ENCODE measurements at places on chromosomes 2 and 18.

DNA sequence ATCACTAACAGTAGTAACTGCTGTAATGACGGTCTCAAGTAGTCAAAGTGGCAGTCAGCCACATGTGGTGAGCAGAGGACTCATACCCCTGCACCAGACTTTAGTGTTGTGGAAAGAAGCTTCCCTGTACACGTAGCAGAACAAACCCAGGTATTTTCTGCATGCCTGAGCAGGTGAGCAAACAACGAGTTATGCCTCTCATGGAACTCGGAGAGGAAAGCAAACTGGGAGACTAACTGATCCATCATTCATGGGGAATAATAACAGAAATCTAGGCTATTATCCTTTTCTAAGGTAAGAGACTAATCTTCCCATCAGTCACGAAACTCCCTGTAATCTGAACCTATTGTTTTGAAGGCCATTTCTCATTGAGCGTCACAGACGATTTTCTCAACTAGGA, 1495.2 kb upstream of the NXPH2 start:
- DNase-seq, result no peak

GRCh38 chr2:96923810-96924774, 54.2 kb upstream of the SEMA4C start:
- DNase-seq, result no peak

GRCh38 chr2:18200771-18201170, 322.3 kb downstream of the KCNS3 start:
- DNase-seq, result no peak

GRCh38 chr2:111118981-111119821, 1.5 kb upstream of the BCL2L11 start:
- peak; percentile 68 for DNase-seq

GRCh38 chr18:42141439-42141838, 186.4 kb downstream of the PIK3C3 start:
- DNase-seq, result no peak

GRCh38 chr18:59455728-59456276, 96.7 kb upstream of the LMAN1 start:
- DNase-seq, result peak; percentile 78

GRCh38 chr2:84223191-84223590, 235.9 kb downstream of the SUCLG1 start:
- DNase-seq, result no peak

DNA sequence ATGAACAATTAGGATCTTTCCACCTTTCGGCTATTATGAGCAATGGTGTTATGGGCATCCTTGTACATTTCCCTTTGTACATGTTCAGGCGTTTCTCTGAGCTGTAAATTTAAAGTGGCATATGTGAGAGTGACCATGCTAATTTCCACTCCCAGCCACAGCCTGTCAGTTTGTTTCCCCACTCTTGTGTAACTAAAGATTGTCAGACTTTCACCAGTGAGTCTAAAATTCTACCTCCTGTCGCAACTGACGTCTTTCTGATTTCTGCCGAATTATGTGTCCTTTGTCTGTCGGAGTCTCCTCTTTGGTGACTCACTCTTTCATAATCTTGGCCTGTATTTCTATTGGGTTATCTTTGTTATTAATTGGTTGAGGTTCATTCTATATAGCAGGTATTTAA, 50.7 kb downstream of the TRAPPC12 start:
- no peak for DNase-seq

DNA sequence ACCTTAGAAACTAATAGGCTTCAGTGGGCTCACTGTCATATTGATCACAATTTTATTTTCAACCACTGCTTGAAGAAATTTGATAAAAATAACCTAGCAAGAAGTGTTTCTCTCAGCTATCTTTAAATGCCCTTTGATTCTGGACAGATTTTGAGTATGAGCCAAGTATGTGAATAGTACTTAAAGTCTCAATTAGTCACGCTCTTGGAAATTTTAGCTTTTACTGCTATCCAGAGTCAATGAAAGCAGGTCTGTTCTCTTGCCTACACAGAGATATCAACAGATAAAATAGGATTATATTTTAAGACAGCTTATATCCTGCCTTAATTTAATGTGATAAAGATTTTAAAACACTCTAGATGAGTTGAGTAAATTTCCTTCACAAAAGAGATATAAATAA, 337.3 kb downstream of the CBLN2 start:
- no peak for DNase-seq

DNA sequence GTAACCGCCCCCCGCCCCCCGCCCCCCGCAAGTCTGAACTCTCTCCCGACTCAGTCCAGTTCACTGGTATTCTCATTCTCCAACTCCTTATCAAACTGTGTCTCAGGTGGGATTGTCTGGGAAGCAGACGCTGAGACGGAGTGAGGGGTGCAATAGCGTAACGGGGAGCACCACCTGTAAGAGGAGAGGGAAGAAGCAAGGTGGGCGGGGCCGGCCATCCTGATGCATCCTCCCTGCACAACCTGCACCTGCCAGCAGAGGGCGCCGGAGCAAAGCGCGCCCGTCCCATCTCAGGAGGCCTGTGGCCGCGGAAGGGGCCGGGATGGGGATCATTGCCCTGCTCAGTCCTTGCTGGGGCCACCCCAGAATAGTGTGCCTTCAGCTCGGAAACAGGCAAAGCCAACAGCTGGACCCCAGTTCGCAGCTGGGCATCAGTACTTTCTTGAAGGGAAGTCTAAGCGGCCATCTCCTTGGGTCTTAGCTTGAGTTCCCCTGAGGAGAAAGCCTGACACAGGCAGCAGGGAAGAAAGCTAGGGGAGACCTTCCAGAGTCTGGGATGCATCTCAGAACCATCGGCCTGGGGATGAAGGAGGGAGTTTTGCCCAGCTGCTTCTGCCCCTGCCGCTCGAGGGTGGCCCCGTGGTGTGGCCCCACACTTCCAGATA, 208.0 kb downstream of the TFCP2L1 start:
- no peak for DNase-seq

DNA sequence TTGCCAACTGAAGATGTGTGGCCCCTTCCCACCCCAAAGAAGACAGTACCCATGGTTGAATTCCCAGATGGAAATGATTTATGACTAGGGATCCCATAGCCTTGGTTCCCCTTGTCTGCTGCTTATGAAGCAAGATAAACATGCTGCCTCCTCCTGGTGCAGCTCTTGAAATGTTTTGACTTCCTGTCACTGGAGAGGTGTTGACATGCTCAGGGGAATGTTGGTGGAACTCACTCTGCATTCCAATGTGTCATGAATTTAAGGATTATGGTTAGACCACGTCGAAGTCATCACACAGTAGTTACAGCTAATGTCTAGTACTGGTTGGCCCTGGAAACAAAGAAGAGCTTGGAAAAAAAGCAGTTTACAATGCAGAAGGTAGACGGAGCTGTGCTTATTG, 69.0 kb upstream of the FAM110C start:
- DNase-seq, result no peak

GRCh38 chr2:148987286-148987685, 51.2 kb upstream of the LYPD6B start:
- no peak for DNase-seq

DNA sequence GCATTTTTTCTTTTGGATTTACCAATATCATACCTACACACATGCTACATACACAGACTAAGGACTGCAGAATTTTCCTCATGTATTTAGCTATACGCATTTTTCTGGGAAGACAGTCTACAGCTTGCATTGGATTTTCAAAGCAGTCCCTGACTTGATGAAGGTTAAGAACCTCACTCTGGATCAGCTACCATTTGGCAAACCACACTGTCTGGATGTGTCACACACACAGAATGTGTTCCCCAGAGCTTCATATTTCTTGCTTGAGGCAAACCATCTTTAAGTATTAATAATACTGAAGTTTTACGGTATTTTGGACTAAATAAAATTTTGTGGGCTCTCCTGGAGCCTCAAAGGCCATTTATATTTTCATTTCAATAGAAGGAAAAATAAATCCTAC, 102.3 kb downstream of the TCF4 start:
- no peak for DNase-seq

GRCh38 chr2:217928324-217929181, 74.2 kb downstream of the TNS1 start:
- DNase-seq, result peak; percentile 89

GRCh38 chr18:1438458-1438910, 533.8 kb downstream of the ADCYAP1 start:
- no peak for DNase-seq

DNA sequence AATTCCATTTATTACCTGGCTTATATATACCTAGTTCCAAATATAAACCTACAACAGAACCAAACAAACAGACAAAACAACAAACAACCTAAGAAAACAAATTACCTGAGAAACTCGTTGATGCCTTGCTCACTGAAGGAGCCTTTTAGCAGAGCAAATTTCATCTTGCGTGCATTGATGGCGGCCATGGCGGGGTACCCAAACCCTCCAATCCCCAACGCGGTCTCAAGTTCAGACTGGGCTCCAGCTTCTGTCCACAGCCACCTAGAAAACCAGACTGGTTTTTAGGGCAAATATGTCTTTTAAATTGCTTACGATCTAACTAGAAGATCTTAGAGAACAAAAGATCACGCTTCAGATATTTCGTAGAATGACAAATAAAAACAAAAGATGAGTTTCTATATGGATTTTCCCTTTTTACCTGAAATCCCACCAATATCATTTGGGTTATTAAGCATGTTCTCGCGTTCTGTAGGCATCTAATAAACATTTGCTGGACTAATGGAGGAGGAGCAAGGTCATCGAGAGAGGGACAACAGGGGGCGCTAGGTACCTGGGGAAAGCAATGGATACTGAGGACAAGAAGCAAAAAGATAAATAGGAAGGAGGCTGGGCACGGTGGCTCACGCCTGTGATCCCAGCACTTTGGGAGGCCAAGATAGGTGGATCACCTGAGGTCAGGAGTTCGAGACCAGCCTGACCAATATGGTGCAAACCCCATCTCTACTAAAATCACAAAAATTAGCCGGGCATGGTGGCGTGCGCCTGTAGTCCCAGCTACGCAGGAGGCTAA, 25.2 kb downstream of the PDIA6 start:
- DNase-seq, result no peak

DNA sequence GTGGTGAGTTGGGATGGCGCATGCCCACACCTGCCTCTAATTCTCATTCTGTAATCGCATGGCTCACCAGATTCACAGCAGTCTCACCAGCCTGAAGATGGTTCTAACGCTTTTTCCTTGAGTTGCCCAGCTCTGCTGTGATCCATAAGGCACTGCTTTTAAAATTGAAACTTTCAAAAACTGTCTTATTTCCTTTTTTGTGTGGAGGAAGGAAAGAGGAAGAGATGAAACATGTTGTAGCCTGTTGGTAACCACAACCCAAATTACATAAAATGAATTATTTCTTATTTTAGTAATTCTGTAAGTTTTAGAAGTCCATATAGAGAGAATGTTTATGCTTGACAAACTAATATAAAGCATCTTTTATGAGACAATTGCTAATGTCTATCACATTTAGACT, 165.4 kb downstream of the RBM43 start:
- no peak for DNase-seq

GRCh38 chr2:198476007-198476406, 671.6 kb downstream of the PLCL1 start:
- no peak for DNase-seq

GRCh38 chr2:166614503-166614902, 120.5 kb upstream of the SCN7A start:
- DNase-seq, result no peak

GRCh38 chr2:227163485-227163997, 464 bp downstream of the COL4A4 start:
- DNase-seq, result no peak

- DNase-seq, result no peak
Measured at GRCh38 chr2:169573974-169574299, 272 bp upstream of the FASTKD1 start.

GRCh38 chr18:24679062-24679461, 218.6 kb downstream of the HRH4 start:
- no peak for DNase-seq

- DNase-seq, result no peak
Measured at GRCh38 chr18:61273533-61273932, 59.7 kb upstream of the CDH20 start.

GRCh38 chr2:30180226-30180625, 33.4 kb downstream of the YPEL5 start:
- peak; percentile 54 for DNase-seq

GRCh38 chr2:68104111-68104835, 41.5 kb upstream of the C1D start:
- DNase-seq, result no peak

GRCh38 chr18:77170890-77171410, 38.4 kb upstream of the MBP start:
- DNase-seq, result no peak

DNA sequence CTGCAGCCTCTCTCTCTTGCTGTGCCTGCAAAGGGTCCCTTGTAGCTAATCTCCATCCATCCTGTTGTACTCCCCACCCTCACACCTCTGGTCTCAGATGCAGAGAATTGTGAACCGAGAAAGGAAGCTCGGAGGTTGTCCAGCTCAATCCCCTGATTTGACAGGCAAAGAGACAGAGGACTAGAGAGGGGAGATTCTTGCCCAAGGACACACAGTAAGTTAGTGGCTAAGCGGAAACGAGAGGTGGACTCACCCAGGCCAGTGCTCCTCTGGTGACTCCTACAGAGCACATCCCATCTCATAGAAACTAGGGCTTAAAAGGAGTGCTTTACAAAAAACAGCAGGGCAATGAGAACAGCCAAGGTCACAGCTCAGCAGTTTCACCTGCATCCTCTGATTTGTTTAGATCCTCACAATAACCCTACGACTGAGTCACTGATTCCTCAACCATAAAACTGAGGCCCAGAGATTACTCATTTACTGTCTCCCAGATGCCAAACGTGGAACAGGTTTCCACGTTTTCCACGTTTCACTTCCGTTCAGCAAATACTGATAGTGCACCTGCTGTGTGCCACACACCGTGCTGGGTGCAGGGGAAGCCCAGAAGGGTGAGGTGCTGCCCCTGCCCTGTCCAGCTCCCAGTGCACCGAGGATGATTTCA, 22.1 kb downstream of the EHD3 start:
- no peak for DNase-seq

- DNase-seq, result no peak
Measured at GRCh38 chr2:190950566-190950991, 63.4 kb downstream of the STAT1 start.

GRCh38 chr2:70091816-70092215, 4.5 kb downstream of the PCBP1 start:
- DNase-seq, result no peak

DNA sequence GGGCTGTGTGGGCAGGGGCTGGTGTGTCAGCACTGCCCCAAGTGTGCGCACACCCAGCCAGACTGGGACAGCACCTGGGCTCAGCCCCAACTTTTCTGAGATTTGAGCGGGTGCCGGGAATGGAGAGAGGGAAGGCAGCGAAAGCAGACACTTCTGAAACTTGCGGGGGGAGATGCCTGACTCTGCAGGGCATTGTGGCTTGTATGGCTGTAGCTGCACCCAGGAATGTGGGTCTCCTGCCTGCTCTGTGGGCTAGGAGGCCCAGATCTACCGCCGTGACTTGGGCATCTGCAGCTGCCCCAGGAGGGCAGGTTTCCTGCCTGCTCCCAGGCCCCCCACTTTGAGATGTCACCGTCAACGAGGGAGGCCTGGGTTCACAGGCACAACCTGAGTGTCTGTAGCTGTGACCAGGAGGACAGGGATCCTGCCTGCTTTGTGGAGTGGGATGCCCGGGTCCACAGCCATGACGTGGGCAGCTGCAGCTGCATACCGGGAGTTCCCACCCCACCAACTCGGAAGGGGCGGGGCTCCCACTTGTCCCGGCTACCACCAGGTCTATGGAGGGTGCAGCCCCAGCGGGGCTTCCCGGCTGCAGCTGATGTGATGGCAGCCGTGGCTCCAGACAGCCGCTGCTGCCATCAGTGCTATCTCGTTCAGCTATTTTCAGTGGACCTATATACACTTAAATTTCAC, 95.3 kb downstream of the DOK6 start:
- DNase-seq, result no peak

GRCh38 chr18:55400081-55400480, 187.9 kb downstream of the TCF4 start:
- no peak for DNase-seq

- no peak for DNase-seq
Measured at GRCh38 chr18:34001376-34001775, 223.3 kb downstream of the NOL4 start.

Measured in sigmoid colon (tissue), 7 donors.